ENCODE measurements at places on chromosomes 6 and 20.

DNA sequence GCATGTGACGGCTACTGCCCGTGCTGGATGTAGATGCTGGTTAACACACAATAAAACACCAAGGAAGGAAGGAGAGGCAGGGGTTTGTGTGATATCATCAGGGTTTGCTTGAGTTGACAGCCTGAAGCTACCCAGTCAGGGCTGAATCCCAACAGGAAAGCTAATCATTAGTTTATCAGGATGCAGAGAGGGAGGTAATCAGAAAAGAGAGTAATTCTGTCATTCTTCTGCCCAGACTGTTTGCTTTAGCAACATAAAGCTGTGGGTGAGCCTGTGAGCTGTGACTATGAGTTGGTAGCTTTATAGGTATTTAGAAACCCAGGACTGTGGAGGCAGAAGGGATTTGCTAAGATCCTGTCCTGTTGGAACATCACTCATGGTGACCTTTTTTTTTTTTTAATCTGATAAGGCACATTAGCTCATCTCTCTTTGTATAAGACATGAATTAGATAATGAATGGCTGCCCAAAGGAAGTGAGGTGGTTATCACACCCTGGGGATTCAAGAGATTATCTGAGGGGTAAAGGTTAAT, 79.3 kb downstream of the CAP2 start:
- peak; percentile 64 for DNase-seq

GRCh38 chr20:48815537-48815936, 12.3 kb downstream of the PREX1 start:
- no peak for DNase-seq

GRCh38 chr6:163625265-163625664, 210.7 kb downstream of the QKI start:
- DNase-seq = no peak

DNA sequence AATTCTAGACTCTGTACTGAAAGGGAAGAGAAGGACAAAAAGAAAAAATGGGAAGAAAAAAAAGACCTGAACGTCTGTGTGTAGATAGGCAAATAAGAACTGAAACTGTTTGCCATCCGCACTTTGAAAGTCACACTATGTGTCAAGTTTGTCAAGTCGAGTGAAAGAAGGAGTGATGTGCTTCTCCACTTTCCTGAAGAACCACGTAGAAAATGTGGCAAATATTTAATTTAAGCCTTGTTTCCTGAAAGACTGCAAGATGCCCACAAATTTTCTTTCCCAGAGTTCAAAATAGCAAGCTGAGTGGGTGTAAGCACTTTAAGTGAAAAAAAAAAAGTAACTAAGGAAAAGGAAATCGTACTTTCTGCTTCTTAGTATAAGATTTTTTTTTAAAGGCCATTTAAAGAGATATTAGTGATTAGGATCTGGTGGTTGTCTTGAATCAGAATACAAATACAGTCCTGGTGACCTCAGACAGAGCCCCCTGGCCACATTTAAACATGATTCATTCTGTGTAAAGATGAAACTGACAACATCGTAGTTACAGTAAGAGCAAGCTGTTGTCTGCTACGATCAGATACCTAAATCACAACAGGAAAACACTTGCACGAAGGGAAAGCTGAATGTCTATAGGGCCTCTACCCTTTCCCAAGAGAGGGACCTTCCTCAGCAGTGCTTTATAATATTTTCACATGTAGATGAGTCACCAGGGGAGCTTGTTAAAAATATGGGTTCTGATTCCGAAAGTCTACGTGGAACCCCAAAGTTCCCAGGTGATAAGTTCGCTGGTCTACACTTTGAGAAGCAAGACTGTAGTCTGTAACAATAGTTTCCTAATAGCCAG, 102.3 kb downstream of the HIVEP2 start:
- DNase-seq = peak; percentile 81

DNA sequence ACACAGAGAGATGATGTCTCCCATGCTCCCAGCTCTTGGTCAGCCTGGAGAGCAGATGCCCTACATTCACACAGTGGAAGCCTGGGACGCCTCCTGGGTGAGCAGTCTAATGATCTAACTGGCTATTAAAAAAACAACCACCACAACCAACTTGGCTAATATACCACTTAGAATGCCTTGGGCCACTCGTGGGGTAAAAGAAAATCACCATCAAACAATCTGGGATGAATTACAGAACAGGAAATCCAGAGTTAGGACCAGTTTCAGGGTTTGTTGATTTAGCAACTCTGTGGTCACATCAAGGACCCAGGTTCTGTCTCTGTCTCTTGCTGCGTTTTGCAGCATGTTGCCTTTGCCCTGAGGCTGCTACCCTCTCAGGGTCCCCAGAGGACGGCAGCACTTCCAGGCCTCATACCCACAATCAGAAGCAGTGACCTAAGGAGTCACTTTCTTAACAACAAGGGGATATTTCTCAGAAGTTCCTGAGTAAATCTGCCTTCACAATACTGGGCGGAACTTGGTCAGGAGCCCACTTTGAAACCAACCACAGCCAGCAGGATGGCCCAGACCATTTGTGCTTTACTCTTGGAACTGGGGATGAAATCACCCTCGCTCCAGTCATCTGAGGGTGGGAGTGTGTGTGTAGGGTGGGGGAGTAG, 118.7 kb downstream of the CLIC5 start:
- peak; percentile 84 for DNase-seq

GRCh38 chr6:150406948-150407347, 38.1 kb downstream of the IYD start:
- DNase-seq = no peak

DNA sequence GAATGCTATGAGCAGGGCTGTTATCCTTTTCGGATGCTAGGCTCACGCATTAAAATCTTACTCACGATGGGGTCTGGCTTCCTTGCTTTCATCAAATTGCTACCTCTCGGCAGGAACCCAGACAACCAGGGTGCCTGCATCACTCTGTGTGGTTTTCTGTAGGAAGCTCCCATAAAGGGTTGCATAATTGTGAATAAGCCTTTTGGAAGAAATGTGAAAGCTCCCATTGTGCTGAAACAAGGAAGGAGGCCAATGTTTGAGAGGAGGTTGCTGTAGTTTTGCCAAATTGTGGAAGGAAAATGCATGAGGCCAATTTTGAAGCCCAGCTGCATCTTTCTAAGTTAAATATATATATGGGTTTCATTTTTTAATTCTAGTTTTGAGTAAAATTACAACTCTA, 615.5 kb downstream of the C6orf118 start:
- DNase-seq = no peak

DNA sequence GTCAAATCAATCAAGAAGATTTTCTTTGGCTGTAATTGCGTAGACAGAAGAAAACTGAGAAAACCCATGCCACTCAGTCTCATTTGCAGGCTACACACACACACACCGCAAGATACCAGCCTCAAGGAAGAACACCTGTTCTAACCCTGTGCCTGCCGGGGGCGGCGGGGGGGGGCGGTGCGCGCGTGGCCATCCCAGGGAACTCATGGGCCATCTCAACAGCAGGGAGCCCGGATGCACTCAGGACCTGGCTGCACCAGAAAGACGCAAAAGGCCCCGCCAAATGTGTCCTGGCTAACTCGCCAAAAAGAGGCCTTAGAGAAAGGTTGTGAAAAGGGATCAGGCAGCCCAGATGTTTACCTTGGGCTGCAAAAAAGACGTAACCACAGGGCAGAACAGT, 2.1 kb downstream of the B3GAT2 start:
- DNase-seq = no peak

- no peak for DNase-seq
Observed at GRCh38 chr6:157556671-157557430, 175.9 kb downstream of the ZDHHC14 start.

DNA sequence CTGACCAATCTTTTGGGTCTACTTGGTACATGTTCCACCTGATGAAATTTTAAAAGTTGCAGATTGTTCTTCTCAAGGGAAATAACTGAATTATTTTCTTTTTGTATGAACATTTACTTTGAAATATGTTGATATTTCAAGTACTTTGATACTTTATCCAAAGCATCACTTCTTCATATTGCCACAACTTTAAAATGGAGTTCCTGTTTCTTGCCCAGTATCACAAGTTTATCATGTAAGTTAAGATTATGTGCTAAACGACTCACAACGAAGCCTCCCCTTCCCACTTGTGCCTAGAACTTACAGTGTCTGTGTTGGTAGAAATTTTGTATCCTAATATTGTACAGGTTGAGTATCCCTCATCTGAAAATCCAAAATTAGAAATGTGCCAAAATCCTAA, 108.4 kb downstream of the ARID1B start:
- no peak for DNase-seq

GRCh38 chr6:105484238-105485161, 81.6 kb upstream of the PREP start:
- DNase-seq = peak; percentile 67

- no peak for DNase-seq
Observed at GRCh38 chr6:150866991-150867501, 1.5 kb downstream of the MTHFD1L start.

GRCh38 chr20:1494436-1494835, 3.2 kb upstream of the SIRPB2 start:
- no peak for DNase-seq

- DNase-seq = no peak
Observed at GRCh38 chr20:52181766-52182165, 9.8 kb downstream of the ZFP64 start.

- peak; percentile 96 for DNase-seq
Observed at GRCh38 chr6:26224940-26225847, 138.0 kb downstream of the HFE start.

GRCh38 chr6:129691709-129692108, 18.3 kb downstream of the ARHGAP18 start:
- no peak for DNase-seq

GRCh38 chr6:149198265-149198664, 119.2 kb upstream of the TAB2 start:
- no peak for DNase-seq

GRCh38 chr6:25958700-25959162, 3.9 kb upstream of the TRIM38 start:
- no peak for DNase-seq

DNA sequence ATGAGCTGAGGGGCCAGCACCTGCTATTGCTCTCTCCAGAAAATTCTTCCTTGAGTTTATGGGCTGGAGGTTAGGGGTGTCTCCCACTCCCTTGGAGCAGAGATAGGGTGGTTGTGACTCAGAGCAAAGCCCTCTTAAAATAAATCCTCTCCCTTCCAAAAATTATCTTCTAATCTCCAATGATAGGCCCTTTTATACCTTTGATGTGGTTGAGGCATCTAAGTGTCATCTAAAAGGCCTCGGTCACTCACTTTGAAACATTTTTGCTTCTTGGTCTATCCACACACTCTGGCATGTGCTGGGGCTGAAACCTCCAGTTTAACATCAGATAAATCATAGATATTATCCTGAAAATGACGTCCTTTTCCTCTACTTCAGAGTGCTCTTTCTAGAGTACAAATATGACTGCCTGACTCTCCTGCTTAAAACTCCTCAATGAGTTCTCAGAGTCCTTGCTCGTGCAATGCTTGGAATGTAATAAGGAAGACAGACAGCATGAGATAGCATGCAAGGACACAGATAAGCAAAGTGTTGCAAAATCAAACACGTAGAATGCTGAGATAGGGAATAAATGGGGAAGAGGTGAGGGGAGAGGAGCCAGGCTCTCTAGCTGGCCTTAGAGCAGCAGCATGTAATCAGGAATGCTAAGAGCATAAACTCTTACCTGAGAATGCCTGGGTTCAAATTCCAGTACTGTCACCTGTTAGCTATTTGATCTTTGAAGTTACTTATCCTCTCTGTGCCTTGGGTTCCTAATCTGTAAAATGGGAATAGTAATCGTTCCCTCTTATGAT, 374.1 kb upstream of the CITED2 start:
- DNase-seq = peak; percentile 81

- no peak for DNase-seq
Observed at GRCh38 chr6:150536835-150537234, 62.9 kb upstream of the PLEKHG1 start.

DNA sequence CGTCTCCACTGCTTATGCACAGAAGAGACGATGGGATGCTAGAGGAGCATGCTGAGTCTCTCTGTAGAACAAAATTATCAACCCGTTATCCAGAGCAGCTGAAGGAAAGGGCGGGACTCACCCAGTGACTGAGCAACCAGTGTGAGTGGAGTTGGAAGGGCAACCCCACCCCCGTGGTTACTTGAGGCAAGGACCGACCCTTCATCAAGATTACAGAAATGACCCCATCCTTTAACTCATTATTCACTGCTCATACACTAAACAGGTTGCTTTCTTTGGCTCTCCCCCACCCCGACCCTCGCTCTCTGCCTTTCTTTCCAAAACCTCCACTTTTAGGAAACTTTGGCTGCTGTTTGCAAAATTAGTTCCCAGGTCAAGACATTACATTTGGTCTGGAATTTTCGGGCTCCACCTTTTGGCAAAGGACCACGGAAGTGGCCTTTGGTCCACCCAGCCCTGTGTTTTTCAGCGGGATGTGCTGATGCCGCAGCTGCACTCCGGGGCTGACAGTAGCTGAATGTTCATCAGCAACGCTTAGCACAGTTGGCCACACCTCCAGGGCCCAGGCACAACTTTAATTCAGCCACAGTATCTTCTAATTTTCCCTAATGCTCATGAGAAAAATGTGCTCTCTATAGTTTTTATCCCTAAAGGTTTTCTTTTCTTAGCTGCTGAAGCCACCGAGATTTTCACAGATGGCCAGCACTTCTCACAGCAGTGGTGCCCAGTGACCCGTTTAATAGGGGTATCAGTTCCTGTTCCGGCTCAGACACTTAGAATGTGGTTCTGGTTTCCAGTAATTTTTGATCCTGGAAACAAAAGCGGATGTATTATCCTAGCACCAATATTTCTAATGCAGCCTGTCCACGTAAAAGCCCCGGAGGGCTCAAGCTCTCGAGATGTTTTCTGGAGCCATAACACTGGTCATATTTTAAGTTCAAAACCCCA, 103.6 kb upstream of the NXT1 start:
- no peak for DNase-seq

- DNase-seq = no peak
Observed at GRCh38 chr6:23307516-23307915, 738.1 kb downstream of the HDGFL1 start.

- DNase-seq = no peak
Observed at GRCh38 chr6:142162780-142163179, 15.7 kb downstream of the VTA1 start.

DNA sequence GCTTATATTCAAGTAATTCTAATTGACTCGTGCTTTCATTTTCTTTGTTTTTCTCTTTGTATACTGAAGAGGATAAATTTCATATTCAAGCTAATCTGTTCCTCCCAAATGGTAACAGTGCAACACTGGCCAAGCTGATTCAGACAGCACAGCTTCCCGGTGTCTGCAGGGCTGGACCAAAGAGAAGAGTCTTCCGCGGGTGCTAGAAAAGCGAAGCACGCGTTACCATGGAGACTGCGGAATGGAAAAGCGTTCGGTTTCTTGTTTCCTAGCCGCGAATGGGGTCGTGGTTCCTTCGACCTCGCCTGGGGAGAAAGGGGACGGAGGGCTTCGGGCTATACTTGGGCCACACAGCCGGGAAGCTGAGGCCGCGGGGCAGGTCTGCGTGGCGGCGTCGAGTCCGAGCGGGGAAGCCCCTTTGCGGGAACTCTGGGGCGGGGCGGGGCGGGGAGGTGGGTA, 6.2 kb upstream of the ZNF311 start:
- peak; percentile 65 for DNase-seq

- peak; percentile 89 for DNase-seq
Observed at GRCh38 chr6:121879149-121879548, 443.7 kb downstream of the GJA1 start.

DNA sequence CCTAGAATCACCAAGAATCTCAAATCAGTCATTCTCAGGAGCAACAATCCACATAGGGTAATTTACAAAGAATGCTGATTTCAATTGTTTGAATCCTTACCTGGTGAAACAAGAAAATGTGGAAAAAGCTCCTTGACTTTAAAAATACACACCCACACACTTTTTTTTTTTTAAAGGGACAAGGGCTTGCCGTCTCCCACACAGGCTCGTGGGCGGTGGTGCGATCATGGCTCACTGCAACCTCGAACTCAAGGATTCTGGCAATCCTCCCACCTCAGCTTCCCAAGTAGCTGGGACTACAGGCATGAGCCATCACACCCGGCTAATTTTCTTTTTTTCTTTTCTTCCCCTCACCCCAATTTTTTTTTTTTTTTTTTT, 30.7 kb downstream of the PARD6B start:
- DNase-seq = peak; percentile 15
